ENCODE measurements at places on chromosomes 3 and 15.

GRCh38 chr3:36317915-36318314, 62.4 kb upstream of the STAC start:
- DNase-seq = no peak

GRCh38 chr3:150467381-150467780, 59.3 kb downstream of the TSC22D2 start:
- DNase-seq = no peak

DNA sequence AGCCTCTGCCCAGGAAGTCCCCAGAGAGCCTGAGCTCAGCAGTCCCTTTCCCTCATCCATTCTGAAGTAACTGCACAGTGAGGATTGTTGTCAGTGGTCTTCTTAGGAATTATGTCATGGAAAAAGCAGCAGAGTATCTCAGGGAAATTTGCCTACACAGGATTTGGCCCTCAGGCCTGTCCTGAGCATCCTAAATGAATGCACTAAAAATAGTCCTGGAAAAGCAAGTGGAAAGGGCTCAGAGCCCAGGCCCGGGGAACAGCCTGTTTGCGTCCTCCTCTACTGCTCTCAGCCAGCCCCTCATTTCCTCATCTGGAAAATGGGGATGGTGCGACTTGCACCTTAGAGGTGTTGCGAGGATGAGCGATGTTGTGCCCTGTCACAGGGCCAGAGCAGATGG, 21.6 kb downstream of the LYSMD4 start:
- DNase-seq = no peak

DNA sequence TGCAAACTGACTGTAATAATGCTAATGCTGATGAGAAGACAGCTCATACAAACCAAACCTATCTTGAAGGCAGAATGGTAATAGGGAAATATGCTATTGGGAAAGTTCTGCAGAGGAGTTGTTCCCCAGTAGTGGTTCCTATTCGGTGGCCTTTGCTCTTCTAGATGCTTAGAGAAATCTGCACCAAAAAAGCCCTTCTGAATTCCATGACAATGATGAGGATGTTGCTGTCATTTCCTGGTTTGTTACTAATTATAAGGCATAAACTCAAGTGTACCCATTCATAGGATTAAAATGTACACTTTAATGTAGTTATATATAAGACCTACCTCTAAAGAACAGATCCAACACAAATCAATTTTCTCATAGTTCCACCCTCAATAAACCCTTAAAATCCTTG, 30.1 kb downstream of the TOMM70 start:
- no peak for DNase-seq

DNA sequence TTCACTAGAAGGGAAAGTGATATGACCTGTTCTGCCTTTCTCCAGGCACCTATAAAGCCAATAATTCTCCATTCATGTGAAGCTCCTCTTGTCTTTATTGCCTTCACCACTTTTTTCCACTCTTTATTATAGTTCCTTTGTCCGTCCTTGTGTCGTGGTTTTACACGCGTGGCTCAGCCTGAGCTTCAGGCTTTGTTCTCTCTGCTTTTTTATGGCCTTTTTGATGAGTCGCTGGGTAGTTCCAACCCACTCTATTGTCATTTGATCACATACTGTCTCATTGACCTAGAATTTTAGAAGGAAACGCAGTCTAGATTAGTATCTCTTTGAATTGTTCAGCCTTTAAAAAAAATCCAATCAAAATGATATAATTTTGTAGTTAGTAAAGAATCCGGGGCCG, 403.2 kb downstream of the PTPRG start:
- DNase-seq = no peak

DNA sequence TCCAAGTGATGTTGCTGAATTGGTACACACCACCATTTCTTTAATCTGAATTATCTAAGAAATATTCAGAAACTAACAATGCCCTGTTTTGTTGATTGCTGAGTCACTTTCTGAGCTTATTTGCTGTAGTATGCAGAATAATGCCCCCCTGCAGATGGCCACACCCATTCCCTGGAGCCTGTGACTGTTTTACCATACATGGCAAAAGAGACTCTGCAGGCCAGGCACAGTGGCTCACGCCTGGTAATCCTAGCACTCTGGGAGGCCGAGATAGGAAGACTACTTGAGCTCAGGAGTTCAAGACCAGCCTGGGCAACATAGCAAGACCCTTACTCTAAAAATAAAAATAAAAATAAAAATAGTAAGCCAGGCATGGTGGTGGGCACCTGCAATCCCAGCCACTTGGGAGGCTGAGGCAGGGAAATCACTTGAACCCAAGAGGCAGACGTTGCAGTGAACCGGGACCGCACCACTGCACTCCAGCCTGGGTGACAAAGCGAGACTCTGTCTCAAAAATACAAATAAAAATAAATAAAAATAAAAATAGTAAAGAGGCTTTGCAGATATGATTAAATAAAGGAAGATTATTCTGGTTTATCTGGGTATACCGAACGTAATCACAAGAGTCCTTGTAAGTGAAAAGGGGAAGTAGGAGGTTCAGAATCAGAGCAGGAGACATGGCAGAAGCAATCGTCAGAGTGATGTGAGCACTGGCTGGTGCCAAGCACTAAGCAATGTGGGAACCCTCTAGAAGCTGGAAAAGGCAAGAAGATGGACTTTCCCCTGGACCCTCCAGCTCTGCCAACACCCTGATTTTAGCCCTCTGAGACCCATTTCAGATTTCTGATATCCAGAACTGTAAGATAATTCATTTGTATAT, 19.0 kb downstream of the PCYT1A start:
- DNase-seq = no peak

- no peak for DNase-seq
These were observed 536.9 kb upstream of the CCDC54 start for GRCh38 chr3:106840319-106840718.

GRCh38 chr3:196803891-196804468, 63.7 kb upstream of the SENP5 start:
- DNase-seq = no peak

- no peak for DNase-seq
These were observed 250.5 kb downstream of the FEZF2 start for GRCh38 chr3:62122819-62123218.

DNA sequence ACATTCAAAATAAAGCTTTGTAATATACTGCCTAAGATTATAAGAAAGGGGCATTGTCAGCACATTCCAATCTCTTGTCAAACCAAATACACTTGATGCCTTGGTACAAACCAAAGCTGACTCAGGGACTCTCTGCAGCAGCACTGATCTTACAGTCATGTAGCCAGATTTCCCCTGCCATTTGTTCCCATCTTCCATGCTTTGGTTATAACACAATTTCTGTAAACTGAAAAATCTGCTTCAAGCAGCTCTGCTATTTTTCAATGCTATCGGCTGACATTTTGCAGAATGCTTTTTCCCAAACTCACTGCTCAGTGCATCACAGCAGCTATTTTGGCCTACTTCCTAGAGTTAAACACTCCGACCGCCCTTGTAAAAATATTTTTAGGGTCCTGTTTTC, 18.2 kb downstream of the PLOD2 start:
- no peak for DNase-seq

Measured in NCI-H524 treated with DMSO at 0.1 percent for 48 hours (cell line).